Progenitor cell of endocrine pancreas (in vitro differentiated cells): ENCODE measurements at places on chromosomes 3 and 15. TPM values are rescaled to one million over a fixed set of nuclear protein-coding genes. Genes with fewer than 3 reads are reported as not detected.

Gene LTK
- 0.55 and 1.2 TPM in 2 replicates for total RNA-seq

Gene NEK4
- 49.8 and 51.1 TPM in 2 replicates for total RNA-seq

Gene MYH15
- 0.91 and 0.96 TPM in 2 replicates for total RNA-seq

Gene GXYLT2
- 6.0 and 7.4 TPM in 2 replicates for total RNA-seq

Gene DUOX2
- 0.53 and 1.1 TPM in 2 replicates for total RNA-seq

Gene ACSBG1
- total RNA-seq, result 0.18 TPM in 1 of 2 replicates, not detected in the other

Gene SAMD7
- not detected in 2 replicates for total RNA-seq

DNA sequence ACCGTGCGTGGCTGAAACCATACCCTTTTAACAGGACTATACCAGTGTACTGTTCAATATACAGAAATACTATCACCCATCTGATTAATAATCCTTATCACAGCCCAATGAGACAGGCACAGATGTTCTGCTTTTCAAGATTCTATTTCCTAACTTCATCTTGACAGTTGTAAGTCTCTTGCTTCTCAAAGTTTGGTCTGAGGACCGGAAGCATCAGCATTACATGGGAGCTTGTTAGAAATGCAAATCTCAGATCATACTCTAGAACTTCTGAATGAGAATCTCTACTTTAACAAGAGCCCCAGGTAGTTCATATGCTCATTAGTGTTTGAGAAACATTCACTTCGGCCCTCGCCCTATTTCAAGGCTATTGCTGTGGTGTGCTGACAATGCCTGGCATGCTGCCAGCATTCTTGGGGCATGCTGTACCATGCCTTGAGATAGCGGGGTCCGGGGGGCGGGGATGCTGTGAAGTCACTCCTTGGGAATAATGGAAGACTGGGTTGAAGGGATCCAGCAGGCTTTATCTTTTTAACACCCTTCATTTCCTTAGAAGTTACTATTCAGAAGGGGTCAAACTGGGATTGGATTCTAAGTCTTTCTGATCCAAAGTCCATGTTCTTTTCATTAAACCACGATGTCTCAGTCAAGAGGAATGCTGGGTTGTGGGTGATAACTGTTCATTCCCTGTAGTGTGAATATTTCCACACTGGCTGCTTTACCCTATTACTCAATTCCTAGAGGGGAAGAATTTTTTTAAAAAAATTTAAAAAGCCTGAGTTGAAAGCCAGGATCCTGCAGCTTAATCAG is 194.7 kb downstream of the LPP start:
- no peak overlapping the region for H3K27ac ChIP-seq
- H3K27me3 ChIP-seq, result no peaks in the 10 kb centered on the region
- no peak overlapping the region for H3K4me3 ChIP-seq
- H3K4me1 ChIP-seq, result peaks cover 15% of the 10 kb centered on the region
- no peak for DNase-seq

DNA sequence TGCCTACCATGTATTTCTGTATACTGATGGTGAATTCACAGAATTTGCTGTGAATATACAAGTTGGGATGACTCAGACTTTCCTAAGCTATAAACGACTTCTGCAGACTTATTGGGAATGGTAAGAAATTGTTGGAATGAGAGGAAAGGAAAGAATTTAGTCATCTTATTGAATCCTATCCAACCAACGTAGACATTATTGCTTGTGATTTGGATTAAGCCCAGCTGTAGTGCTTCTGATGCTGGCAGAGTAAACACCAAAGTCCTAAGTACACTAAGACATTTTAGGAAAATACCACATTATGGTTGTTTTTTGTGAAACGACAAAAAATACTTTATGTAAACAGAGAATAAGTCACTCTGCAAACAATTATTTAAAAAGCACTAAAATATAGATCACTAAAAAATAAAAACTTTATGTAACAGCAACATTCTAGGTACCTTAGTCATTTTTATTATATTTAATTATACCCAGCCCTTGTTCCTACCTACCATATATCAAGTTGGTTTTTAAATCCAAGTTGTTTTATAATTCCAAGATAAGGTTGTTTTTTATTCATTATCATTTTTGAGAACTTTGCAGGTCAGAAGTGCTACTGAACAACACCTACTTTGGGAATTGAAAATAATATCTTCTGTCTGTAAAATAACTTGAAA is 99.2 kb upstream of the MLF1 start:
- no peak for DNase-seq
- H3K4me3 ChIP-seq, result no peak overlapping the region
- no peak overlapping the region for H3K27ac ChIP-seq
- H3K27me3 ChIP-seq, result no peaks in the 10 kb centered on the region

DNA sequence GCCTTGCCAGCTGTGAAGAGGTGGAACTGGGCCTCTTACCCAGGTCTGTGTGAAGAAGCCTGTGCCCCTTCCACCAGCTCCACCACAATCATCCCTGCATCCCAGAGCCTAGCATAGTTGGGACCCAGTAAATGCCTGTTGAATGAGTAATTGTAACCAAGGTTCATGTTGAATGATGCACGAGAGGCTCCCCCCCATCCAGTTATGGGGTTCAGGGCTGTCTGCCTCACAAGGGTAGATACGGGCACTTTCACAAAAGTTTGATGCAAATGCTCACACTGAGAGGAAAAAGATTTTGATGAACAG is 29.5 kb upstream of the TSEN2 start:
- H3K36me3 ChIP-seq, result no peaks in the 10 kb centered on the region
- H3K27ac ChIP-seq, result no peak overlapping the region
- H3K4me3 ChIP-seq, result no peak overlapping the region
- H3K4me1 ChIP-seq, result no peaks in the 10 kb centered on the region

- H3K4me1 ChIP-seq, result no peaks in the 10 kb centered on the region
- H3K4me3 ChIP-seq, result no peak overlapping the region
- no peaks in the 10 kb centered on the region for H3K36me3 ChIP-seq
Measured at GRCh38 chr3:23189187-23189586, 13.9 kb upstream of the UBE2E2 start.

DNA sequence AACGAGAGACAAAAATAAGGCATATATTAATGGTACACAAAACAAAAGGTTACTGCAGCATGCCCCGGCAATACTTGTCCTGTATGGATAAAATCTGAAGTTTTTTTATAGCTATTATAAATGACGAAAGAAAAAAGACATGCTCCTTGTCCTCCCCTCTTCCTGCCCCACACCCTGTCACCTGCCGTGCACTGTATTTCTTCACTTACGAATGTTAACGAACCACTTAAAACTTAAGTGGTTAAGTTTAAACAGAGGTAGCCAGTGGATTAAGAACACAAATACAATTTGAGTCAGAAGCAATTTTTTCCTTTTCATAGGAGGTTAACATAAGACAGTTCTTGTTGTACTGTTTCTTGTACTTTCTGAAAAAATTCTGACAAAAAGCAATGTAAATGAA is 799.1 kb upstream of the NECTIN3 start:
- H3K4me1 ChIP-seq, result no peaks in the 10 kb centered on the region
- H3K27me3 ChIP-seq, result no peaks in the 10 kb centered on the region
- H3K27ac ChIP-seq, result no peak overlapping the region
- no peaks in the 10 kb centered on the region for H3K36me3 ChIP-seq
- no peak overlapping the region for H3K4me3 ChIP-seq

GRCh38 chr3:123344175-123344906 is 104.5 kb downstream of the ADCY5 start:
- peak overlapping the region; percentile 22 for H3K27ac ChIP-seq
- peaks cover 7% of the 10 kb centered on the region for H3K27me3 ChIP-seq
- DNase-seq, result no peak

- no peaks in the 10 kb centered on the region for H3K27me3 ChIP-seq
- H3K27ac ChIP-seq, result no peak overlapping the region
- no peaks in the 10 kb centered on the region for H3K36me3 ChIP-seq
Measured at GRCh38 chr3:130839813-130840212, 54.1 kb upstream of the ATP2C1 start.

GRCh38 chr3:115927197-115927596 is 303.9 kb downstream of the GAP43 start:
- DNase-seq, result no peak
- no peaks in the 10 kb centered on the region for H3K36me3 ChIP-seq
- no peak overlapping the region for H3K27ac ChIP-seq

DNA sequence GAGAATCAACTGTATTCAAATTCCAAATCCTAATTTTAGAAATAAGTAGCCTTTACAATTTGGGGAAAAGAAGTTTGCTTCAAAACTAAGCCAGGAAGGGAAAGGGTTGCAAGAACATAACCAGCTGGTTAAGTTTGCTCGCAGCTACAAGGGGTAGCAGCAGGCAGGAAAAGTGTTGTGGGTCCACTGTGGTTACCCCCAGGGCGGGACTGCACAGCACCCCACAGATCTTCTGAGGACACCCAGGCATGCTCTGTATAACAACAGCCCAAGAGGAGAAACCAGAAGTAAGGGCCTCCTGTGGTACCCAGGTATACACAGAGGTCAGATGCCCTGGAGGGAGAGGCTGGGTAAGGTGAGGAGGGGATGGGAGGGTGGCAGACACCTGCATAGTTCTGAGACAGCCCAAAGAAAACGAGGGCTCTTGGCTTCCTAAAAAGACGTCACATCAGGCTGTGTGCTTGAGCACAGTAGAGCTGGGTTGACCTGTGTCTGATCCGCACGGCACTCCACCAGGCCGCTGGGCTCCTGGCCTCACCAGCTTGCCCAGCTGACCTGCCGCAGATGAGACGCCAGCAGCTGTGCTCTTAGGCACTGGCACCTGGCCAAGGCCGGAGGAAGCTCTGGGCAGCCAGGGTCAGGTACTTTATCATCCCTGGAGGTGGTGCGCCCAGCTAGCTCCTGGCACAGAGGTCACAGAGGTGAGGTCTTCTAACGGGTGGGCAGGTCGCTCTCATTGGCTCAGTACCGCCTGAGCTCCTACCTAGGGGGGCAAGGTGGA is 81.8 kb upstream of the SNRPA1 start:
- no peaks in the 10 kb centered on the region for H3K36me3 ChIP-seq
- H3K4me1 ChIP-seq, result peaks cover 4% of the 10 kb centered on the region
- no peak overlapping the region for H3K4me3 ChIP-seq
- DNase-seq, result no peak
- H3K27ac ChIP-seq, result no peak overlapping the region
- peaks cover 20% of the 10 kb centered on the region for H3K27me3 ChIP-seq

DNA sequence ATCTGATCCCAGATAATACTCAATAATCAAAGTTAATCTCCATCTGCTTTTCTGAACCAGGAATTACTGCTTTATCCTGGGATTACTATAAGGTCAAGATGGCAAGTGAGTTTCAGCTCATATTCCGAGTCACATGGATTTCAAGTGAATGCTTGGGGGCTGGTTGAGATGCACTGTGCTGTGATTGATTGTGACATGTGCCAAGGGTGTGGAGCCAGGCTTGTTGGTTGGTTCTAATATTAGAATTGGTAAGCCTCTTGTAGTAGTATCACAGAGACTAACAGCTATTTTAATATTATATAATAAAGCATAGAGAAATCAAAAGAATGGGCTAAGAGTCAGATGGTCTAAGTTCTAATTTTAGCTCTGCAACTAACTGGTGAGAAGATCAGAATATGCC is 74.2 kb upstream of the ICE2 start:
- H3K27ac ChIP-seq, result no peak overlapping the region
- H3K27me3 ChIP-seq, result no peaks in the 10 kb centered on the region
- DNase-seq, result no peak
- peaks cover 24% of the 10 kb centered on the region for H3K4me1 ChIP-seq
- H3K4me3 ChIP-seq, result no peak overlapping the region
- peaks cover 3% of the 10 kb centered on the region for H3K36me3 ChIP-seq

- no peak overlapping the region for H3K4me3 ChIP-seq
- H3K4me1 ChIP-seq, result no peaks in the 10 kb centered on the region
- no peak for DNase-seq
- peaks cover 33% of the 10 kb centered on the region for H3K27me3 ChIP-seq
Measured at GRCh38 chr15:59976480-59977271, 27.4 kb upstream of the FOXB1 start.

DNA sequence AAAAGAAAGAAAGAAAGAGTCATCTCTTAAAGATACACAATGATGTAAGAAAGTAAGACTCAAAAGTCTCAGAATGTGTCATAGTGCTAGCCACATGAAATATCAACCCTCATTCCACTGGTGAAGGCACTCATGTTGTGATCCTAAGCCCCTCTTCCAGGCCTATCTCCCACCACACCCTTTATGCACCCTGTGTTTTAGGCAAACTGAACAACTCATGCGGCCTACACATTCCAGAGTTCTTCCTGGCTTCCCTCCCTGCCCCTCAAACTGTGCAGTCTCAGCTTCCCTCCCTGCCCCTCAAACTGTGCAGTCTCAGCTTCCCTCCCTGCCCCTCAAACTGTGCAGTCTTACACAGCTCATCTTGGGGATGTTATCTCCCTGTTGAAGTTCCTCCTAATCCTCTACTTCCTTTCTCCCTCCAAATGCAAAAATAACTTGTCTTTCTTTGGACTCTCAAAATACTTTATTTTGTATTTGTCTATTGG is 69.0 kb upstream of the FNDC3B start:
- H3K27ac ChIP-seq, result no peak overlapping the region
- H3K27me3 ChIP-seq, result no peaks in the 10 kb centered on the region
- DNase-seq, result no peak

DNA sequence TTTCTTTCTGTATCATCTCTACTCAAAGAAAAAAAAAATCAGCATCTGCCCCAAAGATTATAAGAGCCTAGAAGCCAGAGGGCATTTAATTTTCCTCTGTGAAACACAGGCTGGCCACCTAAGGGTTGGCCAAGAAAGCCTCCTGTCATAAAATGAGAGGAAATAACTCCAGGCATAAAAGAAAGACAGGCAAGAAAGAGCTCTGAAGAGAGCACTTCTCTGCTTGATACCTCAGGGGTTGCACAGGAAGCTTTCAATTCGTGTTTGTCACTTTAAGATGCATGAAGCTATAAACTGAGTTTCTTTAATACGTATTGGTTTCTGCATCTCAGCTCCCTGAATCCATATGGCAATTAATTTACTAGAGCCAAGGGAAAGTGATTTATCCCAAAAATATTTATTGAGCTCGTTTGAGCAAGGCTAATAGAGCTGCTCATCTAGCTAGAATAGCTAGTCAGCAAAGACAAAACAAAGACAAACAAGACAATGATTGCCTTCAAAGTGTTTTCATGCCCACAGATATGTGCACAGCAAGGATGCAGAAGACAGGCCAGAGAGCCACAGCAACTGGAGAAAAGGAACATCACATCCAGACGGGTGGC is 35.5 kb downstream of the ATP8B4 start:
- no peak overlapping the region for H3K4me3 ChIP-seq
- no peak for DNase-seq
- H3K36me3 ChIP-seq, result no peaks in the 10 kb centered on the region
- no peaks in the 10 kb centered on the region for H3K27me3 ChIP-seq
- H3K4me1 ChIP-seq, result no peaks in the 10 kb centered on the region

GRCh38 chr15:27683121-27683520 is 416.0 kb downstream of the OCA2 start:
- no peak overlapping the region for H3K4me3 ChIP-seq
- H3K36me3 ChIP-seq, result no peaks in the 10 kb centered on the region
- H3K4me1 ChIP-seq, result peaks cover 29% of the 10 kb centered on the region
- H3K27ac ChIP-seq, result no peak overlapping the region
- H3K27me3 ChIP-seq, result peaks cover 5% of the 10 kb centered on the region
- no peak for DNase-seq
